ENCODE measurements at places on chromosomes 5 and 9.

DNA sequence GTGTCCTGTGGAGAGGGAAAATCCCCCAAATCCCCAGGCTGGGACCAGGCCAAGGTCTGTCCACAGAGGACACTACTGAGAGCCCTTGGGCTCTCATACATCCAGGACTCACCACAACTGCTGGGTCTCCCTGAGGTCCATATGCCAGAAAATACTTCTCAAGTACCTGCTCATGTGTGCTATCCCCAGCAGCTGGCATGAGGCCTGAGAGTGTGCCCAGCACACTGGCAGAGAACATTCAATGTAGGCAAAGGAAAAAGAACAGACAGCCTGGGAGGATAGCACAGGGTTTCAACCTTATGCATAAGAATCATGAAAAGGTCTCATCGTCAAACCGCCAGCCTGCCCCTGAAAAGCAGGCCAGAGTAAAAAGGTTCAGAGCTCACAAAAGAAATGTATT lies 154.1 kb upstream of the TAS2R1 start:
- no peak for DNase-seq

- DNase-seq: peak; percentile 28
These were observed 49.9 kb upstream of the PPP2CA start for GRCh38 chr5:134275822-134276221.

DNA sequence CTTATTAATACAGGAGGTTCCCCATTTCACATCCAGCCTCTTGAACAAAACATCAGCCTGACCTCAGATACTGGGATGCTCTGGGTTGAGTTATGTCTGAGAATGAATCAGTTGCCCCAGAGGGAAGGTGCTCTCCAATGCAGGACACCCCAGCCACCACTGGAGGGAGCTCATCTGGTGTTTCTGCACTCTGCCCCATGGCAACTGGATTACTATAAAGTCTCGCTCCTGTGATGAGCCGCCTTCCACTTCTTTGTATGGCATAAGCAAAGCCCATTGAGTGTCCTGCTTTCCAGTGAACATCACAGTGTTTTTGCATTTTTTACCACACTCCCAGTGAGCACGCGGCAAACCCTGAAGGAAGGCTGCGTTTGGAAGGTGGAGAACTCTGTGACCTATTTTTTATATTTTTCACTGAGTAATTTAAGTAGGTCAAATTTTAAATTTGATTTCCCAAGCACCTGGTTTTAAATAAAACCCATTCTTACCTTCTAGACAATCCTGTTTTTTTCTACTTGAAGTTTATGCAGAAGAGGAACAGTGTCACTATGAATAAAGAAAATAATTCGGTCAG lies 176.9 kb upstream of the WWC1 start:
- peak; percentile 90 for DNase-seq

DNA sequence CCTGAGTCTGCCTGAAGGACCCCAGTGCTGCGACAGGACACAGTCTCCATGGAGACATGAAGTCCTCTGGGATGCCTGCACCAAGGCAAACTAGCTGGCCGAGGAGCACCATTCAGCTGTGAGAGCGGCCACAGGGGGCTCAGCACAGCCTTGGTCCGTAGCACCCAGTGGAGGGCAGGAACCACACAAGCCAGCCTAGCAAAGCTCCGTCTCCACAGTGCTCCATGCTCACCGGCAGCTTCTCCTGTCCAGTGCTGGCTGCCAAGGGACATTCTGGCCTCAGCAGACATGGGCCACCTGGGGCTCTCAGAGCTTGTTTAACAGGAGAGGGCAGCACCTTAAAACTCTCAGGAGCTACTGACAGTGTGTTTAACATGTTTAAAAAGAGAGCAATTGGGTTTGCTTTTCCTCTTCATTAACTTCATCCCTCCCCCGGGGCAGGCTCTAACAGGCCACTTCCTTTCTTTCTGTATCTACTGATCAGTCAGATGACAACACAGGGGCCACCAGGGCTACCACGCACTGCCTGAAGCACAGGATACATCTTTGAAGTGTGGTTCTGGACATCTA lies 57.0 kb downstream of the SECISBP2 start:
- no peak for DNase-seq

- no peak for DNase-seq
These were observed 123.0 kb downstream of the COL23A1 start for GRCh38 chr5:178467205-178467567.

GRCh38 chr9:84140535-84141101 lies 160.0 kb downstream of the RMI1 start:
- DNase-seq: peak; percentile 17

DNA sequence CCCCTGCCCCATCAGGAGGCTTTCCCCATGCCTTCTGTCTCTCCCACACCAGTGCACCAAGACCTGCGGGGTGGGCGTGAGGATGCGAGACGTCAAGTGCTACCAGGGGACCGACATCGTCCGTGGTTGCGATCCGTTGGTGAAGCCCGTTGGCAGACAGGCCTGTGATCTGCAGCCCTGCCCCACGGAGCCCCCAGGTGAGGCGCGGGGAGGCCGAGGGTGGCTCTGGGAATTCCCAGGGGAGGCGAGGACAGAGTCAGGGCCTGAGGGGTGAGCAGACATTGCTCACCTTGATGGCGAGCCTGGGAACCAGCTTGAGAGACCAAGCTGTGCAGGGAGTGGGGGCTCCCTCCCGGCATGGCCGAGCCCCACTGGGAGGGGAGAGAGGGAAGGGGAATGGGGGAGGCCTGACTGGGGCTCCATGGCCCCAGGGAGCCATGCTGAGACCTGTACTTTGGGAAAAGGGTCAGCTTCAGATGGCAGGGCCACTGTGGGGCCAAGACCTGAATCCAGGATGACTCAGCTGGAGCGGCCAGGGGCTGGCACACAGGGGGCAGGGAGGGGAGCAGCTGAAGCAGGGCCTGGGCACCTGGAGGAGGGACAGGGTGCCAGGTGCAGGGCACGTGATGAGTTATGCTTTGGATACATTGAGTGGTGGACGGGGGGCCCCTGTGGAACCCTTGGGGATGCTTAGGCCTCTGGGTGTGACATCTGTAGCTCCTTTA lies 35.2 kb downstream of the FAM163B start:
- DNase-seq: no peak

DNA sequence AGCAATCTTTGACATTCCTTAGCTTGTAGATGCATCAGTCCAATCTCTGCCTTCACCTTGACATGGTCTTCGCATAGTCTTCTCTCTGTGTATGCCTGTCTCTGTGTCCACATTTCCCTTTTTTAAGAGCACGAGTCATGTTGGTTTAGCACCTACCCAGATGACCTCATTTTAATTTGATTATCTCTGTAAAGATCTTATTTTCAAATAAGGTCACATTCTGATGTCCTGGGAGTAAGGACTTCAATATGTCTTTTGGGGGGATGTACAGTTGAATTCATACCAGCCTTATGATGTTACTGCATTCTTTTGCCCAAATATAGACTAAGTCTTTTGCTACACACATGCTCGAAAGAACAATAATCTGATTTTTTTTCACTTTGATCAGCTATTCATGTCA lies 6.9 kb downstream of the KCTD16 start:
- DNase-seq: no peak

DNA sequence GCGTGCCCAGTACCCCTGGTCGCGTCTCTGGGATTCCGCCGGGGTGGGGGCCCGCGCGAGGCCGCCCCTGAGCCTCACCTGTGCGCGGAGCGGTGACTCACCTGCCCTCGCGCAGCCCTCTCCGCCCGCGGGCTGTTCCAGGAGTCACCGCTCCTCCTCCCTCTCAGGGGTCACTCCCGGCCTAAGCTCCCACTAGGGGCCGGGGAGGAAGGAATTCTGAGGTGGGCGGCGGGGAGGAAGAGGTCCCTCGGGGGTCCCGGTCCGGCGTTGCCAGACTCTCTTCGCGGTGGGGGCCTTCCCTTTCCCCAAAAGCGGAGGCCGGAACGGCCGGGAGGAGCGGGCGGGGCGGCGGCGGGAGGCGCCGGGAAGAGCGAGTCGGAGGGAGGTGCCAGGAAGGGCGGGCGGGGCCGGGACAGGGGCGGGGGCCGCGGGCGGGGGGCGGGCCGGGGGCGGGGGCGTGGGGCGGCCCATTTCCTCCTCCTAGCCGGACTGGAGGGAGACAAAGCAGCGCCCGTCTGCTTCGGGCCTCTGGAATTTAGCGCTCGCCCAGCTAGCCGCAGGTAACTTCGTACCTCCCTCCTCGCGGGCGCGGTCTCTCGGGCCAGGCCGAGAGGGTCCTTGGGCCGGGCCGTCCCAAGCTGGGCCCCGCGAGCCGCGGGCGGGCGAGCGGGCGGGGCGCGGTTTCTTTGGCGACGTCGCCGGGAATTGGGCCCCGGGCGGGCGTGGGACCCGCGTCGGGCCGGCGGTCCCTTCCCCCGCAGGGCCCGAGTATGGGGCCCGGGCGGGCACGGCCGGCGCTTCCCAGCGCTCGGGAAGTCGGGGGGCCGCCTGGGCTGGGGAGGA lies at the start of gene CTNNA1:
CTNNA1 (plus strand) TSS at position 475 of the 843 bp plus-strand sequence. CDS start 28,500 bp downstream, outside the sequence.
- DNase-seq: peak; percentile 94

DNA sequence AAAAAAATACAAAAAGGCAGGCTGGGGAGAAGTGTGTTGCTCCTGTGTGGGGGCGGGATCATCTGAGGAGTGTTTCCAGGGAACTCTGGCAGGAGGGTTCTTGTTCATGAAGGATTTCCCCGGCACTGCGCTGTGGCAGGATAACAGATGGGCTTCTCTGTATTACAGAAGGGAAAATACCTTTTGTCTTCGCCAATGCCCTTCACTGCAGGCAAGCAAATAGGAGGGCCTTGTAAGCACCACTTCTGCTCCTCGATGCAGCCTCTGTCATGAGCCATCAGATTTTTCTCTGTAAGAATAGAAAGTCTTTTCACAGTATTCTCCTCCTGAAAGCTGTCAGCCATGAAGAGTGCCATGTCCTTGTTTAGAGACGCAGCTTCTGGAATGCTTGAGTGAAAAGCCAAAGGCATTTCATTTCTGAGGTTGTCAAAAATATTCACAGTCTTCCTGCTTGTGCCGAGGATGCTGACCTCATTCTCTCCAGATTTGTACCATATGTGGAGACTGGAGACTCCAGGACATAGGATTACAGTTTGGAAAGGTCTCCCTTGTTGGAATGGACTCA lies 294.0 kb downstream of the YTHDC2 start:
- no peak for DNase-seq

DNA sequence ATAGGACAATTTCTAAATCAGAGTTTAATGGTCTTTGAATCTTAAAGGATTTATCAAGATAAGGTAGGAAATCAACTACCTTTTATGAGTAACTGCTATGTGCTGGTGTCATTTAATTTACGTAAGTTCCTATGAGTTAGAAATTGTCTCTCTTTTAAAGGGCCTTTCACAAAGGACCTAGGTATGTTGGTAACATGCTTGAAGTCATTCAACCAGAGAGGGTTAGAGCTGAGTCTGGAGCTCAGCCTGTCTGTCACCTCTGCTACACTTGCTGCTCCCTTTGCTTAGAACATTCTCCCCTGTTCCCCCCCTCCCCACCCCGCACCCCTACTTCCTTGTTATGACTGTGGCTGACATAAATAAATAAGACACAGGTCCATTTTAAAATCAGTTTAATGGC lies 190.3 kb upstream of the SEMA6A start:
- DNase-seq: no peak

DNA sequence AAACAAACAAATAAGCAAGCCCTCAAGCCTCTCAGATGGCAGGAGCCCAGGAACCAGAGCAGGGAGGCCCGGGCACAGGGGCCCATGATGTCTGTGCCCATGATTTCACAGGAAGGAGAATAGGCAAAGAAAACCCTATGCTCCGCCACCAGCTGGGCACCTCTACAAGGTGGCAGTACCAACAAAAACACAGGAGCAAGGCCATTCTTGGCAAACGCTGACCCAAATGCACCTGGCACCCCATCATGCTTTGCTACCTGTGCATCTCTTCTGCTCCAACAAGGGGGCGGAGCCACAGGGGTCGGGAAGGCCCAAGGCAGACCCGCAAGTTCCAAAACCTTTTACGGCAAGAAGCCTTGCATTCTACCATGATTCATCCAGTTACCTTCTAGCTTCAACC lies 3.1 kb downstream of the BRD3 start:
- DNase-seq: no peak

DNA sequence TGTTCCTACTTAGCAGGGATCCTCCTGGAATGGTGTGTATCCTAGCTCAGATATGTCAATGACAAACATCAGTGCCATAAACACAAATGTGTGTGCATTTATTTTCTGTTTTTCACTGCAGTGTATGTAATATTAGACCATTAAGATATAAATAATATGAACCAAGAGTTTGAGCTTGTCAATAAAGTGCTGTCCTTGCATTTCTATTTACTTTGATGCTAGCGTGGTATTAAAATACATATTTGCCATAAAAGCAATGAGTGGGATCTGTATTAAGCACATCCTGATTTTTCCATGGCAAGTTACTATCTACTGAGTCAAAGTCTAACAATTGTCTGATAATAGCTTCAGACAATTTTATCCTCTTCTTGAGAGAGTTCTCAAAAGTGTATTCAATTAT lies 157.6 kb downstream of the DIRAS2 start:
- DNase-seq: no peak

DNA sequence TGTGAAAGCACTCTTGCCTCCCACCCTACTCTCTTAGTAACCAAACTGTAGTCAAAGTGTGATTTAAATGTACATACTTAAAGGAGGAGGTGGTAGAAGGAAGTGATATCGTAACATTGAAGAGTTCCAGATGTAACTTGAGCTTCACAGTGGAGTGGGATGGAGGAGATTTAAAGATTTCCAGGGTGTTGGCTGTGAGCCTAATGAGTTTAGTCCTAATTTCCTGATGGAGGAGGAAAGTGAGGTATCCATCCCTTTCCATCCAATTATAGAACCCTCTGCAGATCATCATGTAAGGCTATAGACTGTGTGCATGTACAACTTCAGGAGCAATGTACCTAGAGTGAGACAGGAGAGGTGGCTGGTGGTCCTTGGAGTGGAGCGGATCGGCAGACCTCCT lies 1163.9 kb upstream of the SEMA6A start:
- DNase-seq: no peak
